Jurkat, Clone E6-1 (cell line): ENCODE measurements at places on chromosomes 7 and 10.

- DNase-seq = no peak
These were observed 119.5 kb downstream of the ICA1 start for GRCh38 chr7:8142477-8142876.

DNA sequence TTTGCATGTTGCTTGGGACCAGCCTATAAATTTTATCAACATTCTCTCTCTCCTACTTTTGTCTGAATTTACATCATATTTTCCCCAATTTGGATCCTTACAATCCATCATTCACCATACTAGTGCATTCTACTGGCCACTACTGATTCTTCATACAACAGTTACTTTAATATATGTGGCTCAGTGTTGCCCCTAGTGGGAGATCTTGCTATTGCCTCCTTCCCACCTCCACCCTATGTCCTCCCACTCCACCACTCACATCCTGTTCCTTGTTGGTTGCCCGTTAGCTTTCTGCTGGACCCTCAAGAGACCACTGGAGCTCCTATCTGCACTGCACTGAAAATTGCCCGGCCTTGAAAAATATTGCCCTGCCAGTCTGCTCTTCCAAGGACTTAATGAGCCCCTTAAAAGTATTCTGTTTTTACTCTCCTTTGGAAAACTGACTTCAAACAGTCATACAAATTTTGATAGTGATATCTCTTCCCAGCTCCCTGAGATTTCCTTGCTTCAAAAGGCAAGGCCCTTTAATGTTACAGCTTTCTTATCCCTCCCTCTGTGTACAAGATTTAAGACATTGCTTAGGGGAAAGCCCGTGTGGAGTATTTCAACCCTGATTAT lies 243.2 kb upstream of the TMEM229A start:
- DNase-seq = peak; percentile 40

DNA sequence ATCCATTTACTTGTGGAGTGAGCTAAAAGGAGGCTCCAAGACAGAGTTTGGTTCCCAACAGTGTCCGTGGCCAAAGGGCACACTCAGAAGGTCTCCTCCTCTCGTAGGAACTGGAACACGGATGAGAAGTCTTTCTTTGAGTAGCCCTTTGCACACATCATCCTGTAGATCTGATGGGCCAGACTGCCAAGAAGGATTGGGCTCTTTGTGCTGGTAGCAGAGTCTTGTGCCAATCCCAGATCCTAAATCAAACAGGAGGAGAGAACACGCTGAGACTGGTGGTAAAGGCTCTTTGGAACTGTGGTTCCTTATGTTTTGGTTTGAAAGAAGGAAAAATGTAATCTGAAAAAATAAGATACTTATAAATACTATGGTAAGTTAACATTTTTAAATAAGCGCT lies 136.6 kb downstream of the HIBADH start:
- DNase-seq = no peak

- no peak for DNase-seq
These were observed 67.8 kb downstream of the TMEM26 start for GRCh38 chr10:61385231-61386001.

GRCh38 chr10:23826421-23826820 lies 382.5 kb upstream of the KIAA1217 start:
- DNase-seq = peak; percentile 11

- DNase-seq = no peak
These were observed 159.8 kb downstream of the PIP4K2A start for GRCh38 chr10:22554461-22555182.

DNA sequence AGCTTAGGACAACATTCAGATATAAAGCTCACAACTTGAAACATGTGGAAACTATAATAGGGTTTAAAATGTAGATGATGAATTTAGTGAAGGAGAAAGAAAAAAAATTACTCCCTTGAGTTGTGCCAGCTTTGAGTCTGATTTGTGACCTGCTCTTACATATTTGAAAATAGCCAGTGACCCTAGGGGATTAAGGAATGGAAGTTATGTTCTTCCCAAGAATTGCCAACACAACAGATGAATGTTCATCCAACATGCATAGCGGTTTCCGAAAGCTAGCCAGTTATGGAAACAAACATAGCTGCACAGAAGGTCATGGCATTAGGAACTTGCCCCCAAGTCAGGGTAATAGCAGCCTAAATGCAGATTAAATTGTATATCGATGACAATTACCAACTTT lies 10.8 kb downstream of the TMEM196 start:
- DNase-seq = no peak

DNA sequence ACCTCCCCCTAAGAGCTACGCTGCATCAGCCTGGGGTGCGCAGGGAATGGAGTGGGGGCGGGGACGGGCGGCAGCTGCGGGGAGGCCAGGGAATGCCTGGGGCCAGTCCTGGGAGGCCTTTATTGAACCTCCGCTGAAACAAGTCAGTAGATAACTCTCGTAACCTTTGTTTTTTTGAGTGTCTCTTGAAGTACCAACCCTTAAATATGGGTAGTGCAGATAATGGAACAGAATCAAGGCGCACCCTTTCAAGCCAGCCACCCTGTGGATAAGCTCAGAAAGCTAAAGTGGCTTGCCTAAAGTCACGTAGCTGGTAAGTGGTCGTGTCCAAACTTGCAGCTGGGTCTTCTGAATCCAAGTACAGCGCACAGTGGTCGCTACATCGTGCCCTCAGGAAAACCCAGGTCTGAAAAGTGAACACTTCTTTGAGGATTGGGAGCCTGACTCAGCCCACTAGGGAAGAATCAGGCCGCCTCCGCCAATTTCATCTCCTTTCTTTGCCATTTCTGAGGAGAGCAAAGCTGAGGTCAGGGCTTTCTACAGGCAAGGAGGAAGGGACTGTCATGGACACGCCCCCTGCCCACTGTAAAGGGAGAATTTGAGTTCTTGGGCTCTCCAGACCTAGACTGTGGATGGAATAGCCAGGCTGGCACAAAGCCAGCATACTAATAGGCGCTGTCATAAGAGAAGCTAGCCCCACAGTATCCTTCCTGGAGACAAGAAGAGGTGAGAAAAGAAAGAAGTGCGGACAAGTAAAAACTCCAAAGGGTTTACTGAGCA lies 3.2 kb upstream of the EGR2 start:
- DNase-seq = no peak

DNA sequence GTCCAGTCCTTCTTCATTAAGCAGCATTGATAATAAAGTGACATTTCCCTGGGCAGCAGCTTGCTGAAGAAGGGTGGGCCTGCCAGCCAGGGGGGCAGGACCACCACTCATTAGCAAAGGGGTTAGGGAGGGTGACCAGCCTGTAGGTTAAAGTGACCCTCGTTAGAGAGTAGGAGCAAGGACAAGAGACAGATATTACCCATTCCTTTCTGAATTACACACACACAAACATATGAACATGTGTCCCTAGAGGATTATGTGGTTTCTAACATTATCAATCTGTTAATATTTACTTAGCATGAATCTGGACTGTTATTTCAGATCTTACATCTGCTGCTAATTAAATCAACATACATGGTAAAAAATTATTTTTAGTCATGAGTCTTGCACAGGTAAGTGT lies 88.9 kb downstream of the CTTNBP2 start:
- no peak for DNase-seq

- DNase-seq = no peak
These were observed 78.2 kb upstream of the DLX6 start for GRCh38 chr7:96927131-96927530.
